ENCODE measurements at places on chromosomes 4 and X.

DNA sequence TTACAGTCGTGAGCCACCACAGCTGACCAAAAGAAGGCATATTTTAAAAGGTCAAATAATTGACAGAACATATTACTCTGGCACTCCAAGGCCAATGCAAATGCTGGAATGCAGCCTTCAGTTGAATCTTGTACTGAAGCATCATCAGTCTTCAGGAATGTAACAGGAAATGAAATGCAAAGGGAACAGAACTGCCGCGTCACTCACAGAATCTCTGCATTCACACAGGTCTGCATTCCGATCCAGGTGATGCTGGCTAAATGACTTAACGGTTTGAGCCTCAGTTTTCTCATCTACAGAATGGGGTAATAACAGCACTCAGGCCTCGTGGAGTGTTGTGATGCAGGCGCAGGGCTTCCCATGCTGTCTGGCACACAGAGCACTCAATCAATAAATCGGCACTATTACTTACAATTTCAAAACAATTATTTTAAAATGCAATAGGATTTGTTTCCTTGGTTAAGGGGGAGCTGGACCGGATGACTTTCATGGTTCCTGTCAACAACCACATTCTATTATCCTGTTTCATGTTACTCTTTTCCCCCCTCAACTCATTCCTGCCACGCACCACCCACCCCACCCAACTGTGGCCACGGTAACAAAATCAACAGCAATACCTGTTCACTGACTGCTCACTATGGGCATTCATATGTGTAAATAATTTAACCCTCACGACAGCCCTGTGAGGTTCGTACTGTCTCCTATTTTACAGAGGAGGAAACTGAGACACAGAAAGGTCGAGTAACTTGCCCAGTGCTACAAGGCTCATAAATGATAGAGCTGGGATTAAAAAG, 32.4 kb downstream of the IGFBP7 start:
- DNase-seq = no peak

DNA sequence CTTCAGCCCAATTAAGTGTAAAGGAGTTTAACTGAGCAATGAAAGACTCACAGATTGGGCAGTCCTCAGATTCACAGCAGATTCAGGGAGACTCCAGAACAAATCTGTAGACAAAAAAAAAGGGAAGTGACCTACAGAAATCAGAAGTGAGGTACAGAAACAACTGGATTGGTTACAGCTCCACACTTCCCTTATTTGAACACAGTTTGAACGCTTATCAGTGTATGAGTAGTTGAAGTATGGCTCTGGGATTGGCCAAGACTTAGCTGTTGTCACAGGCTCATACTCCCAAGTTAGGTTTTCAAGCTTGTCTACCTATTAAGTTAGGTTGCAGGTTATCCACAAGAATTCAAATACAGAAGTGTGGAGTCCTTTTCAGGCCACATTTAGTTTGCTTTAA, 112.4 kb upstream of the ELOVL6 start:
- DNase-seq = no peak

DNA sequence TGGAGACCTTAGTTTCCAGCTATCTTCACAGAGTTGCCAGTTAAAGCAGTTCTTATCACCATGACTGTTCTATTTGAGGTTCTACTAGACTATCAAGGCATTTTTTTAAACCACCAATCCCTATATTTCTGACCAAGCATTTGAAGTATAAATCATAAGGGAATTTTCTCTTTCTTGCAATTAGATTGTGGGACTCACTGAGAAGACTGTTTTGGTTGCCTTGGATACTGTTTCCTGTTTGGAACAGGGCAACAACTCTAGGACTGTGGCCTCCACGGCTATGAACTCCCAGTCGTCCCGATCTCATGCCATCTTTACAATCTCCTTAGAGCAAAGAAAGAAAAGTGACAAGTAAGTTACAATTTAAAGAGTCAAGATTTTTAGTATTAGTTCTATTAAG, 11.8 kb downstream of the KIF4A start:
- DNase-seq = no peak

- DNase-seq = no peak
Measured at GRCh38 chrX:7117587-7117986, 29.9 kb upstream of the STS start.

DNA sequence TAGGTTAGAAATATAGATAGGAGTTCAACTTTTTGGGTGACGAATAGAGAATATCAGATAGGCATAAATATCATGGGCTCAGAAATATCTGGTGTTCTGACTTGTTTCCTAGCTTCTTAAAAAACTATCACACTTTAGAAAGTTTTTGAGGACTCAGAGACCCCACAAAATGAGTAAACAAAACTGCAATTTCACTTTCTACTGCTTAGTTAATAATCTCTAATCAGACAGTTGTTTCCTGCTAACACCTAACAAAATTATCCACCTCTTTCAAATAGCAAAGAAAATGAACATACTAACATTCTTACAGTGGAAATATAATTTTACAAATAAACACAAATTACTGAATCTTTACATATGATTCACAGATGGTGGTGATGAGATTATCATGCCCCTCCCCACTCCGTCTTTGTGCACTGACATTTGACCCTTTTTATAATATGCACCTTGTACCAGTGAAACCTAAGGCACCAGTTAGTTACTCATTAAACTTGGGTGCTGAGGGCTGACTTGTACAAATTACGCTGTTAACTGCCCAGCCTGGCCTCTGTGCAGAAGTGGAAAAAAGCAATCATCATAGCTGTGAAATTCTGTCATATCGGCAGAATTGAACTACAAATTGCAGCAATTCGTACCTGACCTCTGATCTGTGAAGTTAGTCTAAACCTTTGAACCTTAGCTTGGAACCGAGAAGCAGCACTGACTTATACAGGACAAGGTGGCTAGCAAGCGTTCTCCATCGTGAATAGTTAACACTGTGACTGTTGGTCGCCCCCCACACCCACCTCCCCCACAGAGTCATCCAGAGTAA, 138.7 kb downstream of the CHRNA9 start:
- peak; percentile 4 for DNase-seq

DNA sequence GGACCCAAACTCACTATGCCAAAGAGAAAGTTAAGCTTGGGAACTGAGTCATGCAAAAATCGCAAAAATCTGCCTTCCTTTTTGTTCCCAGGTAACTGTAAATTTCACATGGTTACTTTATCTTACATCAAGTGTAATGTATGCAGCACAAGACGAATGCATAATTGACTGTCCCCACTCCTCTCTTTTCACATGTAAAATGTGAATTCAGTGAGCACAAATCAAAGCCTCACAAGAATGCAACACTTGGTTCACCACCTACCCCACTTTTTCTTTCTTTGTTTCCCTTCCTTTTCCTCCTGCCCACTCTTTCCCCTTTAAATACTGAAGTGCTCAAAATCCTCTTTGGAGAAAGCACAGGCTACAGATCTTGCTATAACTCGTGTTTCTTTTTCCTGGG, 53.2 kb downstream of the MAGED4B start:
- DNase-seq = no peak

GRCh38 chrX:9745417-9746115, 20.1 kb downstream of the GPR143 start:
- no peak for DNase-seq

- no peak for DNase-seq
Measured at GRCh38 chr4:124641715-124642381, 70.7 kb downstream of the ANKRD50 start.

- no peak for DNase-seq
Measured at GRCh38 chrX:17440258-17440657, 65.3 kb downstream of the NHS start.

DNA sequence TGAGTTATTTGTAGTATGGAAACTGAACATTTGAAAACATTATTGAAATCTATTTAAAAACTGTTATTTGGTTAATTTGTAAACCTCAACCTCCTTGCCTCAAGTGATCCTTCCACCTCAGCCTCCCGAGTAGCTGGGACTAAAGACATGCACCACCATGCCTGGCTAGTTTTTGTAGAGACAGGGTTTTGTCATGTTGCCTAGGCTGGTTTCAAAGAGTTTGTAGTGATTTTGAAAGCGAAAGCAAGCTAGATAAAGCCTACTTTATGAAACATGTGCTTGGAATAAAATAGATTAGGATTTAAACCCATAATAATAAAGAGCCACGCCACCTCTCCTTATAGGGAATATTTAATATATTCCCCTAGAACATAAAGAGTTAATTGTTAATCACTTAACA, 23.5 kb downstream of the ARSJ start:
- DNase-seq = no peak

- DNase-seq = no peak
Measured at GRCh38 chr4:24858550-24858949, 54.3 kb downstream of the CCDC149 start.

GRCh38 chr4:73311428-73311827, 52.8 kb upstream of the ANKRD17 start:
- DNase-seq = no peak

DNA sequence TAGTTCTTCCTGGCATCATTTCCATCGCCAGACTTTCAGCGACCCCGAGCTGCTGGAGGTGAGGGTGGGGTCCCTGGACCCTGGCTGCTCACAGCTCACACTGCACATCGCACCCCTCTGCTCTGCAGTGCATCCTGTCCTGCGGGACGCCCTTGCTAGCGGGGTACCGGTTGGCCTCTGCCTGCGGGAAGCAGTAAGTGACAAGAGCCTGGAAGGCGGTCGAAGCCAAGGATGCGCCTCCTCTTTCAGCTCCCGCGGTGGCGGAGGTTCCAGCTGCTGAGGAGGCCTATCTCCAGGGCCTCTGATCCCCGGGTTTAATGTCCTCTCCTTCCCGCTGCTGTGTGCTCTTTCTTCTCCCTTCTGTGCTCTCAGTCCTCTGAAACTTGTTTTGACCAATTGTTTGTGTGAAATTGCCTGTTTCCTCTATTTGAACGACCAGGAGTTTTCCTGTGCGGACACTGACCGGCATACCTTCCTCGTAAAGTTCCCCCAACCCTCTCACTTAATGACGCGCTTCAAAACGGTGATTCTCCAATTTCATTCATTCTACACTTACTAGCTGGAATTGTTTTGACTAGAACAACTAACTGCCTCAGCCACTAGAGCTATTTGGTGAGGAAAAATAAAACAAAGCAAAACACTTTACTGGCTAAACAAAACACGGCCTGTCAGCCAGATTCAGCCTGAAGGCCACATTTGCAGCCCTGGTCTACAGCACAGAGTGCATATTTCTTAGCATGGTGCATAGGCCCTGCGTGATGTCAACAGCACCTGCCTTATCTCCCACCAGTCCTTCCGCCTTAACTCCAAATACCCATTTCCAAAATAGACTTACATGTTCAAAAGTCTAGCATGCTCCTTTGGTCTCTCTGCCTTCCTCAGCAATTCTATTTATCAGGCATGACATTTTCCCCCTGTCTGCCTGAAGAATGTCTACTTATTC, 28.0 kb downstream of the MGAT4D start:
- peak; percentile 25 for DNase-seq

DNA sequence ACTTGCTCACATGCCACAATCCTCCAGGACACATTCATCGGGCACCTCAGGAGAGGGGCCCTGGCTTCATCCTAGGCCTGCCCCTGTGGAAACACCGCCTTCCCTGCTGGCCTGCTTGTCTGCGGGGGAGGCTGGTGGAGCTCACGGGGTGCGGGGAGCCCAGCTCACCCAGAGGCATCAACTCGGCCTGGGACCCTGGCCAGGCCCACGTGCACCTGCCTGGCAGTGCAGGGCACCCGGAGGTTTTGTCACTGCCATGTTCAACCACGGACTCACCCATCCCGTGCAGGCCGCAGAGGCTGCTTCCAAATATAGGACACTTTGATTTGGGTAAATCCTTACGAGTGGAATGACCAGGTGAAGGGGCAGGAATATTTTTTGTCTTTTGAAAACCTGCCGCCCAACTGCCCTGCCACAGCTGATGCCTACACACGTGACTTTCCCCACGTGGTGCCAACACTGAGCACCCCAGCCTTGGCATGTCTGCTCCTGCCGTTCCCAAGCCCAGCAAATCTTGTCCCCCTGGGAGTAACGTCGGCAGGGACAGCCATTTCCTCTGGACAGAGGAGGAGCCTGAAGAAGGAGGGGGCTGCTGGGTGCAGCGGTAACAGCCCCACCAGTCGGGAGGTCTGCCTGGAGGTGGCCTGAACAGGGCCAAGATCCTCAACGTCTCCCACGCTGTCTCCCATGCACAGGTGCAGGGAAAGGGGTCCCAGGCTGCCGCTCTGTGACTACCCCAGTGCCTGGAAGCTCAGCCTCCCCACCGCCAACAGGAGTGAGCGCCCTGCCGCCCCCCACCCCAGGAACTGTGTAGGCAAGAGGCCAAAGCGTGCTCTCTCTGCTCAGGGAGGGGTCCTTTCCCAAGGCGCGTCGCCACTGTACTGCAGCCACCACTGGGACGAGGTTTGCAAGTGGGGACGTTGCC, 8.5 kb downstream of the MXD4 start:
- no peak for DNase-seq

Data from nephron progenitor cell (in vitro differentiated cells).